ENCODE measurements at places on chromosomes 3 and 15.
A peak's percentile ranks its signal among the peaks of the same experiment; 100 is the strongest.

DNA sequence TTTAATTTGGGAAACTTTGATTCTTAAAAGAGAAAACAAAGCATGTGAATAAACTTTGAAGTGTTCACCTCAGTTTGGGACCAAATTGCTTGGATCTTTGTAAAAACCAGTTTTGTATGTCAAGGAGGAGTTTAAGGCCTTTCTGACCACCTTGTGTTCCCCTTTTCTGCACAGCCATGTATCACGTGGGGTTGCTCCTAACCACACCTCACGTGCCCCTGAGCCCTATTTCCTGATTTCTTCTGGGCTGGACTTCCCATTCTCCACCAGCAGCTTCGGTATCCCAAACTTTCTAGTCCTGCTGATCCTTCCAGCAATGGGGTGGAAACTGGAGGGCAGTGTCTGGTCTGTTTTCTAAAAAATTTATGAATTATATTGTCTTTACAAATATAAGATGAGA, 76.4 kb upstream of the STT3B start:
- DNase-seq = no peak

- peak; percentile 32 for DNase-seq
Observed at GRCh38 chr3:187999821-188000220, 154.1 kb upstream of the LPP start.

DNA sequence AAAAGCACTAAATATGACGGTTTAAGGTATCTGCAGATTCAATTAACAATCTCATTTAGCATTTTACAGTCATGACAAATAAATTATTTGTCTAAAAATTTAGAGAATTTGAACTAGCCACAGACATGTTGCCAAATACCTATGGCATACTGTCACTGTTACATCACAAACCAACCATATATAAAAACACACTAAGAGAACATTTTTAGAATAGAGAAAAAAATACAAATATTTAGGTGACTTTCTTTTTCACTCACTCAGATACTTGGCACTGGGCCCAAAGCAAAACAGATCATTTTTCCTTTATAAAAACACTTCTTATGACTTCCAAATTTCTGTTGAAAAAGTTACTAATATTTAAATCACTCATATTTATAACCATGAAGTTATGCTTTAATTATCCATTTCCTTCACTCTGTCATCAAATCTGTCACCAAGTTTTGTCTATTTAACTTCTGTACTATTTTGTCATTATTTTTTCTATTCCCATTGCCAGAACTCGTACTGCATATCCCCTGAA, 644.7 kb downstream of the OTOL1 start:
- no peak for DNase-seq

DNA sequence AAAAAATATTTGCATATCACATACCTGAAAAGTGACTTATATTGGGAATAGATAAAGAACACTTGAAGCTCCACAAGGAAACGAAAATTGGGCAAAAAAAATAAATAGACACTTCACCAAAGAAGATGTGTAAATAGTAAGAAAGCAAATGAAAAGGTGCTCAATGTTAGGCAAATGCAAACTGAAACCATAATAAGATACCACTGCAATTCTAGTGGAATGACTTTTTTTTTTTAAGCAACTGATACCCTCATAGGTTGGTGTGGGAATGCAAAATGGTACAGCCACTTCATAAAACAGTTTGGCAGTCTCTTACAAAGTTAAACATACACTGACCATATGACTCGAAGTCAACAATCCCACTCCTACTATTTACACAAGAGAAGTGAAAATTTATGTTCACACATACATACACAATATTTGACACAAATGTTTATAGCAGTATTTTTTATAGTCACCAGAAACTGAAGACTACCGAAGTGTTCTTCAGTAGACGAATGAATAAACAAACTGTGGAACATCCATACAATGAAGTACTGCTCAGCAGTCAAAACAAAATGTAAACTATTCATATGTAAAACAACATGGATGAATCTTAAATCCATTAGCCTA, 176.3 kb downstream of the ZMAT3 start:
- DNase-seq = no peak

GRCh38 chr3:147404800-147405230, 1.5 kb downstream of the ZIC4 start:
- DNase-seq = no peak

- DNase-seq = no peak
Observed at GRCh38 chr3:169759256-169759655, 5.6 kb downstream of the TERC start.

DNA sequence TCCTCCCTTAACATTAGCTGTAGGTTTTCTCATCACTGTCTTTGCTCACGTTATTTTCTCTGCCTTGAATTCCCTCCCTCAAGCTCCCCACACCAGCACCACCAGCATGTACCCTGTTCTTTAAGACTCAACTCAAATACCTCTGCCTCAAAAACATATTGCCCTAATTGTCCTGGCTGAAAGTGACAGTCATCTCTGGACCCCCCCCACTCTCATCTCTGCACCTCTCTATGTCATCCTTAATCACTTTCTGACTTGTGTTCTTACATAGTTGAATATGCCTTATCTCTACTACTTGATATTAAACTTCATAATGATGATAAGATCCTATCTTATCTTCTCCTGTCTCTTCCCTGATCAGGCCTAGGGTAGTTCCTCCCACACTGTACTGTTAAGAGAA, 345.2 kb upstream of the TPRG1 start:
- DNase-seq = no peak

DNA sequence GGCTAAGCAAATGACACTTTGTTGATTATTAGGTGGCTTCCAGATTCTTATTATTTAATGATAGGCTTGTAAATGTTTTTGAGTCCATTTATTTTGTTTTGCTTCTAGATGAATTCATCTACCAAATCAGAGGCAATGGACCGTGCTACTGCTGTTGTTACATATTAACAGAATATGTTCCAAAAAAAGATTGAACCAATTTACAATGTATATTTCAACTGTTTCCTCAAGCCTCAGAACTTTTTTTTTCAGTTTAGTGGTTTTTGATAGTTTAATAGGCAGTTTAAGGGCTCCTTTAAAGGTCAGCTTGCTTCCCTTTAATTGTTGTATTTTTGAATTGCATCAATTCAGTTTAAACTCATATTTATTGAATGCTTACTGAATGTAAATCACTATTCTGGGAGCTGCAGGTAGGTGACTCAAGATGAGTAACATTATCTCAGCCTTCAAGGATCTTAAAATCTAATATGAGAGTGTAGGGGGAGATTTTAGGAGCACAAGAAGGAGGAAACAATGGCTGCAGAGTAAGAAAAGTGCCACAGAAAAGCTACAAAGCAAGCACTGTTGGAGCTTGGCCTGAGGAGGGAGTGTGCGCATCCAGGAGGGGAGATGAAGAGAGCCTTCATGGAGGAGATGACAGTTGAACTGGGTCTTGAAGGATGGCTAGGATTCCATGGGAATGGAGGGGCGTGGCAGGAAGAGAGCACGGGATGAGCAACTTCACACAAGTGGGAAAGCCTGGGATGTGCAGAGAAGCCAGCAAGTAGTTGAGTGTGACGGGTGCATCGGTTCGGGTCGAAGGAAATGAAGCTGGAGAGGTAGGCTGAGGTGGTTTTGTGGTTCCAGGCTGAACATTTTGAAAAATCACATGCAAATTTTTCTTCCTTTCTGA, 14.7 kb downstream of the MAP2K1 start:
- DNase-seq = no peak

- DNase-seq = no peak
Observed at GRCh38 chr15:29458361-29458760, 188.7 kb upstream of the NSMCE3 start.

DNA sequence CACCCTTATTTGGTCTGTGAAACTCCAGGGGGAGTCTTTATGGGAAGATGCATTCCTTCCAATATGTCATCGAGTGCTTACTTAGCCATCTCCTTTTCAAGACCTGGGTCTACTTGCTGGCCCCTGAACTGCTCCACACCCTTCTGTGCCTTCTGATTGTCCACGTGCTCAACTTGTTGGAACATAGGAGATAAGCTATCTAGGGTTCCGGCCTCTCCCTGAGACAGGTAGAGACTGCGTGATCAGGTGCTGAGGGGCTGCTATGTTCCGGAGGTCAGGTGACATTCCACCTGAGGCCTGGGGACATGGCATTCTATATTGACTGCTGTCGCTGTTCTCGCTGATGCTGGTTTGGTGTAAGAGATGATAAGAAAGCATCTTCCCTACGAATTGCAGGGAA, 65.6 kb downstream of the ATP1B3 start:
- DNase-seq = no peak

- DNase-seq = no peak
Observed at GRCh38 chr3:42675909-42676308, 9.4 kb upstream of the KLHL40 start.

- DNase-seq = no peak
Observed at GRCh38 chr3:13505147-13506130, 25.3 kb downstream of the HDAC11 start.

DNA sequence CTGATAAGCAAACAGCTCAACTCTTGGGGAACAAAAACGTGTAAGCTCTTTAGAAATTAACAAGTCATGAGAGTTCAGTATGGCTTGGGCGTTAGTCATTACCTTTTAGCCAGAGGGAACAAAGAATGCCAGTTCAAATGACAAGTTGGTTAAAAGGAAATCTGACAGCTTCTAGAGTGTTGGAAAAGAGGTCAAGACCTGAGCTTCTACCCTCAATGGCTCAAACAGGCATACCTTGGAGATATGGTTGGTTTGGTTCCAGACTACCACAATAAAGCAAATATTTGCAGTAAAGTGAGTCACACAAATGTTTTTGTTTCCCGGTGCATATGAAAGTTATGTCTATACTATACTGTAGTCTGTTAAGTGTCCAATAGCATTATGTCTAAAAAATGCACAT, 136.1 kb downstream of the CACNA1D start:
- peak; percentile 71 for DNase-seq

DNA sequence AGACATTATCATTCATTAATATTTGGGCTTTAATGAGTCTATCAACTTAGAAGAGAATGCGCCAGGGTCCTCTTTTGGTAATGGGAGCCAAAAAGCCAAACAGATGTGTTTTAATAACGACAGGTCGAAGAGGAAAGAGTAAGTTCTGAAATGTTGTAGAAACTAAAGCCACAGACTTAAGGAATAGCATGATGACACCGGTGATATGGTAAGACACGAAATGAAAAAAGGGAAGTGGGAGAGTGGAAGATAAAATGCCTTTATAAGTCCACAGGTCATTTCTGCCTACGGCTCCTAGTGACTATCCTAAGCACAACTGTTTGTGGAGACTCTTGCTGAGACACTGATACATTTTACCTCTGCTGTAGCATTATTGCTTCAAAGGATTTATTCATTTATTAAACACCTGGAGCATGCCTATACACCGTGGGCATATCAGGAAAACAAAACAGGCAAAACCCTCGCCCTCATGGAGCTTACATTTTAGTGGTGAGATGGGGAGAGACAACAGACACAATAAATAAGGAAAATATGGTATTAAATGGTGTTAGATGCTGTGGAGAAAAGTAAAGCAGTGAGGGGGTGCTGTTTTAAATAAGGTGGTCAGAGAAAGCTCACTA, 11.7 kb upstream of the CD47 start:
- no peak for DNase-seq

GRCh38 chr3:119195911-119196310, 22.5 kb downstream of the UPK1B start:
- DNase-seq = no peak

GRCh38 chr15:41443275-41443674, 26.4 kb downstream of the RTF1 start:
- DNase-seq = no peak

DNA sequence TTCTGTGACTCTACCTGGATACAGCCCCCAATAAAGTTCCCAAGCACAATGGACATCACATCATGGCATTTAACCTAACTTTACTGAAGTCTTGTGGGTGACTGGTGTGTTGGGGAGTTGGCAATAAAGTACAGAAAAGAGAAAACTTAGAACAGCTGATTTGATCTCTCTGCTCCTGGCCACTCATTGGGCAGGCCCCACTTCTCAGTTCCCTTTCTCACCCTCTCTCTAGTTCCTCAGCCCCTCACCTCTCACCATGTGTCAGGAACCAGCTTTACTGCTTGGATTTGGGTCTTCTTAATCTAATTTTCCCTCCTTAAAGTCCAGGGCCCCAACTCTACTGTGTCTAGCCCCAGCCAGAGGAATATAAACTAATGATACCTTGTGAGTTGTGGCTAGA, 713 bp upstream of the MUC13 start:
- DNase-seq = no peak

DNA sequence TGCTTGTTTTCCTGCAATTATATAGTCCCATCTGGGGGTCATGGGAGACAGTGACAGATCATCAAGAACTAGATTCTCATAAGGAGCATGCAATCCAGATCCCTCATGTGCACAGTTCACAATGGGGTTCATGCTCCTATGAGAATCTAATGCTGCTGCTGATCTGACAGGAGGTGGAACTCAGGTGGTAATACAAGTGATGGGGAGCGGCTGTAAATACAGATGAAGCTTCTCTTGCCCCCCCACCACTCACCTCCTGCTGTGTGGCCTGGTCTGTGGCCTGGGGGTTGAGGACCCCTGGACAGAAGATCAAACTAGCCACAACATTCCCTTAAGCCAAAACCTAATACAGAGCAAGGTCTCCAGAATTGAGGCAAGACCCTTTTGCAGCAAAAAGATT, 161.1 kb downstream of the WDR76 start:
- DNase-seq = peak; percentile 31

- peak; percentile 8 for DNase-seq
Observed at GRCh38 chr15:26129852-26130251, 266.7 kb upstream of the ATP10A start.

GRCh38 chr3:23459889-23460546, 256.9 kb downstream of the UBE2E2 start:
- no peak for DNase-seq
